ENCODE measurements at places on chromosomes 3 and 15.

GRCh38 chr3:55782807-55783206 lies 295.7 kb upstream of the WNT5A start:
- DNase-seq: no peak

DNA sequence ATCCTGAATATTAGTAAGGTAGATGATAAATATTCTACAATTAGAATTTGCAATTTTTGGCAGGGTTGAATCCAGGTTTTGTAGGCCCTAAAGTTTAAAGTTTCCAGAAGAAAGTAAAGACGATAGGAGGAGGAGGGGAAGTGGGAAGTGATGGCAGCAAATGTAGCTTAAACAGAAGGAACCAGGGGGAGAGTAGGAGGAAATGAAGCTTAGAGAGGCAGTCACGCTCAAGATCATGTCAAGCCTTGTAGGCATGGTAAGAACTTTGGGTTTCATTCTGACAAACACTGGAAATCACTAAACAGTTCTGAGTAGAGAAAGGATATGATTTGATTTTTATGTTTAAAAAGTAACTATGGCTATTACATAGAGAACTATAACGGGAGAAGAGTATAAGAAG lies 63.9 kb downstream of the NR2E3 start:
- no peak for DNase-seq

- no peak for DNase-seq
Measured at GRCh38 chr3:133803469-133803868, 2.1 kb upstream of the SRPRB start.

GRCh38 chr3:66756468-66757036 lies 241.6 kb upstream of the KBTBD8 start:
- DNase-seq: no peak

GRCh38 chr15:31308185-31308639 lies 18.4 kb upstream of the KLF13 start:
- DNase-seq: no peak

DNA sequence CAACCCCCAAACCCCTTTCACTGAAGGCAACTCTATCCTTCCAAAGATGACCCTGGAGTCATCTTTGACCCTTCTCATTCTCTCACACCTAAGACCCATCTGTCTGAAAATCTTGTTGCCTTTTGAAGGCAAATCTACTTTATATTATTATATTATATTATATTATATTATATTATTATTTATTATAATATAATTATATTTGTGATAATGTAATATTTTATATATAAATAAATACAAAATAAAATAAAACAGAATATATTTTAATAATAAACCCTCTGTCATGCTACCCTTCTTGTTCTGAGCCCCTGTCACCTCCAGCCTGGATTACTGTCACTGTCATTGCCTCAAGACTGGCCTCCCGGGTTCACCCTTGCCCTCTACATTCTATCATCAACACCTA lies 5.0 kb upstream of the PROK2 start:
- no peak for DNase-seq

- DNase-seq: no peak
Measured at GRCh38 chr15:64740311-64741170, 34.8 kb downstream of the RBPMS2 start.

GRCh38 chr3:11757441-11757875 lies 89.2 kb downstream of the TAMM41 start:
- DNase-seq: no peak

- DNase-seq: no peak
Measured at GRCh38 chr15:67465196-67465952, 55.6 kb upstream of the C15orf61 start.

DNA sequence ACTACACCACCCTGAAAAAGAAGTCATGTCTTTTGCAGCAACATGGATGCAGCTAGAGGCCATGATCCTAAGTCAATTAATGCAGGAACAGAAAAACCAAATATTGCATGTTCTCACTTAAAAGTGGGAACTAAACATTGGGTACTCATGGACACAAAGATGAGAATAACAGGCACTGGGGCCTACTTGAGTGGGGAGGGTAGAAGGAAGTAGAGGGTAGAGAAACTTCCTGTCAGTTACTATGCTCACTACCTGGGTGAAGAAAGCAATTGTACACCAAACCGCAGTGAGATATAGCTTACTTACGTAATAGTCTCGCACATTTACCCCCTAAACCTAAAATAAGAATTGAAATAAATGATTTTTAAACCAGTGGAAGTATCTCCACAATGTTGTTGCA lies 480.5 kb upstream of the ARRDC4 start:
- DNase-seq: no peak

GRCh38 chr3:905217-905616 lies 187.6 kb upstream of the CNTN6 start:
- DNase-seq: no peak

- no peak for DNase-seq
Measured at GRCh38 chr3:23275814-23276213, 72.7 kb downstream of the UBE2E2 start.

DNA sequence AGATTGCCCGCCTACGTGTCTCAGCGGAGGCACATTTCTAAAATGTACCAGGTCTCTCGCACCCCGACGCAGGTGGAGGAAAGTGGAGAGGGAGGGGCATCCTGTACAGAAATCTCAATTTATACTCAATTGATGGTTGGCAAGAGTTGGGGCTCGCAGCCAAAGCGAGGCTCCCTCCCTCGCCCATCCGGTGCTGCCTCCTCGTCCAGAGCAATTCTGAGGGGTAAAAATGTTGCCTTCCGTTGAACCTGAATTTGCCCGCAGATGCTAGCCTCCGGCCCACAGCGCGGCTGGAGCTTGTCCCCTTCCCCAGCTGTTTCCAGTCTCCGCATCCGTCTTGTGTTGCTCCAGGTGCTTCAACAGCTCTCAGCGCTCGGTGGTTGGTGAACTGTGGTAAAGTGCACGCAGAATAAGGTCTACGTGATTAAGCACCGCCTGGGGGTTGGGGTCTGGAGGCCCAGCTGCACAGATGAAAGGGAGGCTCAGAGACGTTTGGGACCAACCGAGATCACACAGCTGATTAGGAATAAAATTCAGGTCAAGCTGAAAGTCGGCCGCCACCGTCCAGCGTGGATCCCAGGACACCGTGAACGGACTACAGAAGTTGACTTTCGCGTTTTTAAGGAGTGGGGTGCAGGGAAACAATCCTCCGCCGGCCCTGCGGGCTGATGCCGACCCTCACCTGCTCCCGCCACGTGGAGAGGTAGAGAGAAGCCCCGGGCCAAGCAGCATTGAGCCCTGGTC lies 846 bp upstream of the POLG start:
- peak; percentile 78 for DNase-seq

DNA sequence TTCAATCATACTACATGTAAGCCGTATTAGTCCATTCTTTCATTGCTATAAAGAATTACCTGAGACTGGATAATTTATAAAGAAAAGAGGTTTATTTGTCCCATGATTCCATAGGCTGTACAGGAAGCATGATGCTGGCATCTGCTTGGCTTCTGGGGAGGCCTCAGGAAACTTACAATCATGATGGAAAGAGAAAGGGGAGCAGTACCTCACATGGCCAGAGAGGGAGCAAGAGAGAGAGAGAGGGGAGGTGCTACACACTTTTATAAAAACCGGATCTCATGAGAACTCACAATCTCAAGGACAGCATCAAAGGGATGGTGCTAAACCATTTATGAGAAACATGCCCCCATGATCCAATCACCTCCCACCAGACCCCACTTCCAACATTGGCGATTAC lies 14.3 kb upstream of the CLASP2 start:
- DNase-seq: no peak

DNA sequence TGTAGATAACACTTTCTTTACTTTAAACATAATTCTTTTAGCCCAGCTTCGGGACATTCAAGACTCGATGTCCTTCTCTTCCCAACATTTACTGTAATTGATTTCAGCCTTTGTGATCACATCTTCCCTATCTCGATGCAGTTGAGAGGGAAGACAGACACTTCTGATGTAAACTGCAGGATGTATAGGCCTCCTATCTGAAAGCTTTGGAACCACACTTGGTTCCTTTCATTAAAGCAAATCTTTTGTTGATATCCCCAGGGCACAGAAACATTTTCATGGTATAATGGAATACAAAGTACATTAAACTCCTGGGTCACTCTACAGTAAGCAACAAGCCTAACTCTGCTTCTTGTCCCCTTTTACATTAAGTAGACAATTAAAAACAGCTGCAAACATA lies 6.4 kb downstream of the GRM7 start:
- no peak for DNase-seq

- no peak for DNase-seq
Measured at GRCh38 chr3:112366522-112366921, 33.6 kb downstream of the CD200 start.

DNA sequence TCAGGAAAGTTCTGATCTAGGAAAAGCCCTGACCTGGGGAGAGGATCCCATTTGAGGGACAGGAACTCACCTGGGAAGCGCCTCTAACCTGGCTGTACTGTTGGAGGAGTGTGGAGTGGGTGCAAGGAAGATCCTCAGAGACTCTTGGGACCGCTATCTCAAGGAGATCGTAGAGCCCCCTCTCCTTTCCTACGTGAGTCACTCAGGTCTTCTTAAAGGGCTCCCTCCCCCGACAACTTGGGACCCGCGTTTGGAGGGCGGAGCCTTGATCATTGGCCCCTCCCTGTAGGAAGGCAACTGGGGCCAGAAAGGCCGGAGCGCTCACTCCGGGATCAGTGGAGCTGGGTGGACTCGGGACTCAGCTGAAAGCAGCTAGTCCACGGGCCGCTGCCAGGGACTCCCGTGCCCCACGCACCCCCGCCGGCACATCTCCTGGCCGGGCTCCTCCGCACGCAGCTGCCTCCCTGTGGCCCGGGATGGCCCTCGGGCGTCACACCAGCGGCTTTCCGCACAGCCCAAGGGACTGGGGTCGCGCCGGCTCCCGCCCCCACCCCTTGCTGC lies 520 bp downstream of the SLC26A6 start:
- peak; percentile 26 for DNase-seq

DNA sequence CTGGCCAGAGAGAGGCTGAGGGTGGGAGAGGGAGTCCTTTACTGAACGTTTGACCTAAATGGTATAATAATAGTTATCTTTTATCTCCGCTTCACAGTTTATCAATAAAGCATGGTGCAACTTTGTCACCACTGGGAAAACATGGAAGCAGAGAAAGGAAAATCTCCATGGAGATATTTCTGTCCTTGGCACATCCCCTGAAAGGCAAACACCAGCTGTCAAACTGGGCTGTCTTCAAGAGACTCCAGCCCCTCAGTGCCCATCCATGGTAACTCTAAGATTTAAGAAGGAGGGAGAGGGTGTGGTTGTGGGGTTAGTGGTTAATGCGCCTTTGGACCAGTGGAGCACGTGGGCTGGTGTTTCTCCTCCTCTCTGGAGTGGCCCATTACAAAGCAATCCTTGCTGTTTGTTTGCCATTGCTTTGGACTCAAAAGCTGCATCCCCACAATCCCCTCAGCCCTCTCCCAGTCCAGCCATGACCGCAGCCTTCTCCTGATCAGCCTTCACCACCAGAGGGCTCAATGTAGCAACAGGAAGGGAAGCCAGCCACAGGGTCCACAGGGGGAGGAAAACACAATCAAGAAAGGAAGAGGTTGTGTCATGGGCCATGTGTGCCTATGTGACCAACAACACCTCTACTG lies 38.2 kb upstream of the FAM174B start:
- DNase-seq: no peak

DNA sequence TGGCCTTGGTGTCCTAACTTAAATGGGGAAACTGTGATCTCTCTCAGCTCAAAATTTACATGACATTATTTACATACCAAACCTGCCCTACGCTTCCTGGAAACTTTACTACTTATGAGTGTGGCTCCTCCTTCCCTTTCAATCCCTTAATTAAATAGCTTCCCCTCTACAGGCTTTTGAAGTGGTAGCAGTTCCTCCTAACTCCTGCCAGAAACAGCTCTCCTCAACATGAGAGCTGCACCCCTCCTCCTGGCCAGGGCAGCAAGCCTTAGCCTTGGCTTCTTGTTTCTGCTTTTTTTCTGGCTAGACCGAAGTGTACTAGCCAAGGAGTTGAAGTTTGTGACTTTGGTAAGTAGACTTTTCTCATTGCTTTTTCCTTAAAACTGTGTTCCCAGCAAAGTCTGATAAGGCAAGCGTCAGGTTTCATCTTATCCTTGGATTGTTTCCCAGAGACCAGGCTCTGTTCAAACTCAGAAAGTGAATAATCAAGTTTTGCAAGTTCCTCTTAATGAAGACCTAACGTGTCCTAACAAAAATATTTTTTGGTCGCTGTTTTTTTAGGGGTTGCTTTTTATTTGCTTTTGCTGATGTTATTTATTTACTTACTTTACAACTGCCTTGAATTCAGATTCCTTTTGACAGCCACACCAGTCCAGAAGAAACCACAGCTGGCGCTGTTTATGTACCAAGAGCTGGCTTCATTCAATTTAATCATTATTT lies at the start of gene ACP3:
ACP3 (plus strand) TSS at position 179 of the 720 bp plus-strand sequence; CDS start at position 229, 50 bp downstream.
- DNase-seq: no peak

DNA sequence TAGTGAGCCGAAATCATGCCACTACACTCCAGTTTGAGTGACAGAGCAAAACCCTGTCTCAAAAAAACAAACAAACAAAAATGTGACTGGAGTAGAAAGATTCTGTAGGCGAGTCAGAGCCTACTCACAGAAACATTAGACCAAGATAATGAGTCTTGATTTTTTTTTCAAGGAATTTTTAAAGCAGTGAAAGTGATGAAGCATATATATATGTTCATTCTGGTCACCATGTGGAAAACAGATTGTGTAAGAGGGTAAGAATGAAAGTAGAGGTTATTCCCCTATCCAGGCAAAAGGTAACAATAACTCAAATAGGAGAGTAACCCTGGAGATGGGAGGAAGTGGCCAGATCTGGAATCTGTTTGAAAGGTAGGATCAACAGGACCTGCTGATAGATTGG lies 26.2 kb upstream of the FHIT start:
- DNase-seq: no peak

GRCh38 chr15:76954744-76955143 lies 23.2 kb downstream of the RCN2 start:
- DNase-seq: no peak

DNA sequence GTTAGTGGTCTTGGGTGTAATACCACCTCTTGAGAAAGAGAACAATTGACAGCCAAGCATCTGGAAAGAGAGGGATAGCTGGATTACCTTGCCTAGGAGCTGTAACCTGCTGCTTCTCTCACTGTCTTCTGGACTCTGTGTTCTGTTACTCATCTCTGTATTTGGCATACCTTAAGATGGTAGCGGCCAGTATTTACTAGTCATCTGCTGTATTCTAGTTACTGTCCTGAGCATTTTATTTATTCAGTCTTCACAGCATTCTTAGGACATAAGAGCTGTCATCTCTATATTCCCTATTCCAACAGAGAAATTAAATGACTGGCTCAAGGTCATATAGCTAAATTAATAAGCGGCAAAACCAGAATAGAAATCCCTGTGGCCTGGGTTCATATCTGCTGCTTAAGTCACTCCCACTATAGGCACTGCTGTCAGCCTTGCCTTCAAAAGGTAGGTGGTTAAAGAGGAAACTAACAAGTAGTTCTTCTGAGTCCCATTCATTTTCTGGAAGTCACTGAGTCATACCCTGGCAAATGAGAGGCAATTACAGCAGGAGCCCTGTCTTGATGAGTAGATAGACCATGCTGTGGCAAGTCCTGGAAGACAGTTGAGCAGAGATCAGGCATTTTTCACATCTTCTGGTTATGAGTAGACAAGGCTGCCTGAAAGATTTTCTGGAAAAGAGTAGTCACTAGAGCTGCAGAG lies 68.2 kb downstream of the RAB7A start:
- no peak for DNase-seq

GRCh38 chr15:46277451-46277850 lies 642.6 kb downstream of the SQOR start:
- DNase-seq: no peak

- DNase-seq: no peak
Measured at GRCh38 chr15:77591968-77592613, 40.6 kb downstream of the LINGO1 start.
